Activated CD8-positive, alpha-beta memory T cell treated with anti-CD3 and anti-CD28 coated beads for 48 hours (primary cell): ENCODE measurements at places on chromosomes 12 and 14.

GRCh38 chr12:1083151-1083888 lies 92.3 kb downstream of the ERC1 start:
- no peak for DNase-seq

DNA sequence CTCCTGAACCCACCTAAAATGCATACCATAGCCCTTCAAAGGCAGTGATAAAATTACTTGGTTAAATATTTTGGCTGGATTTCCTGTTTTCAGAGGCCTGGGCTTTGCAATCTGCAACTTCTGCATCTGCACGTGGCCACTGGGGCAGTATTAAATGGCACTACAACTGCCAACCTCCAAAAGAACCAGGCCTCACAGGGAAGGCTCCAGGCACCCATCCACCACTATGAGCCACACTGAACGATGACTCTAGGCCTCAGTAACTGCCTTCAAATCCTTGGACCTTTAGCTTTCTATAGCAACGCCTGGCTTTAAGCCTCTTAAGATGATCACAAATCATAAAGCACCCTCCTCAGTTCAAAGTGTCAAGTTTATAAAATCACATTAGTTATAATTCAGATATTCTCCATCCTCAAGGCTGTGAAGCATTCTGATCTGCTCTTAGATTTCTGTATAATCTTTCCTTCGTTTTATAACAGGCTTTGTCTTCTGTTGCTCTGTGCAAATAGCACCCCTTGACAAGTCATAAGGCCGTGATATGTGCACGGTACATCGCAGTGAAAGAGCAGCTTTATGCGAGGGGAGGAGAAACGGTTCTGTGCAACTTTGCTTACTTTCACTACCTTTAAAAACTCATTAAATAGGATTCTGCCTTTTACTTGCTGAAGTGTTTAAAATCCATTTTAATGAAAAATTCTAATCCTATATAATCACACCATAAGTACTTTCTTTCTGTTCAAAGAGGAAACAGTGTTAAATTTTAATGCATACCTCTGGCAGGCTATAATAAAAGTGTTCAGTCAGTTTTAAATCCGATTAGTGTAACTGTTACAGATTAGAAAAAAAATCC lies 196.4 kb upstream of the G2E3 start:
- DNase-seq = no peak

- DNase-seq = no peak
These were observed 155.6 kb downstream of the DYRK2 start for GRCh38 chr12:67804168-67804567.

GRCh38 chr12:68455691-68456345 lies 123.7 kb upstream of the MDM1 start:
- no peak for DNase-seq

GRCh38 chr14:81165188-81165587 lies 55.6 kb downstream of the GTF2A1 start:
- no peak for DNase-seq

DNA sequence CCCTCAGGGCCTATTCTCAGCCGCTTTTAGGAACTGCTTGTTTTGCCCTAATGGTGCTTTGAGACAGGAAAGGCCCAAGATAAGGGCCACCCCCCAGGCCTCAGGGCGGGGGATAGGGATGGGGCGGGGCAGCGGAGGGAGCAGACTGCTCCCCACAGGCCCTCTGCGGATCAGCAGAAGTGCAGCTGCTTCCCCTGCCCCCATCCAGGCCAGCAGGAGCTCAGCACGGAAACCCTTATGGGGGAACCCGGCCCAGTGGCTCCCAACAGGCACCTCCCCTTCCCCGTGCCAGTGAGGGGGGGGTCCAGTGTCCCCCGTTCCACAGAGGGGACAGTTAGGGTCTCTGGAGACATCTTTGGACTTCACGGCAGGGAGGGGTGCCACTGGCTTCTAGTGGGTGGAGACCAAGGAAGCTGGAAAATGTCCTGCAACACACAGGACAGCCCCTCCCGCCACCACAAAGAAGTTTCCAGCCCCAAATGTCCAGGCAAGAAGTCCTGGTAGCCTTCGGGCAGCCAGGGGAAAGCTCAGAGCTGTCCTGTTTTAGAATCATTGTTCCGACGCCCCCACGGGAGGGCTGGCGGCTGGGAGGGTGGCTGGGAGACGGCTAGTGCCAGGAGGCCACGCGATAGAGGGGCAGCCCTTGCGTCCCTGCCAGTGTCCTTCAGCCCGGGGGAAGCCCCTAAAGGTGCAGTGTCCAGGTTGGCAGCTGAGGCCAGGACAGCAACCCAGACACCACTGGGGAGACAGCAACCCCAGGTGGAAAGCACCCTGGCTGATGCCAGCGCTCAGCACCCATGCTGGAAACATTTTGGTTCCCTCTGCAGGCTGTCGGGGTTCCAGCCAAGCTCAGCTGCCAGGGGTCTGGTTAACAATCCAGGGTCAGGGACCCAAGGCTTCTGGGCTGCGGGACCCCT lies 10.4 kb upstream of the GPR132 start:
- DNase-seq = no peak

DNA sequence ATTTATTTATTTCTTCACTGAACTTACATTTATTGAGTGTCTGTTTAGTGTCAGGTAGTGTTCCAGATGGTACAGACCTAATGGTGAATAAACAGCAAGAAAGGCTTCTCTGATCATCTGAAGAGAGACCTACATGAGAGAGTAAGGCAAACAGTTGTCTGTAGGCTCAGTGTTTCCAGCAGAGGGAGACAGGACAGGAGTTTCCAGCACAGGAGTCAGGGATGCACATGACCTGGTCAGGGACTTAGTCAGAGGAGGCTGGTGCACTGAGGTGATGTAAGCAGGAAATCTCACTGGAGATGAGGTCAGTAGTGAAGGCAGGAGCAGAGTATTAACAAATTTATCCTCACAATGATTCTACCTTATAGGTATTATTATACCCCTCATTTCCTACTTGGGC lies 233.2 kb downstream of the MDGA2 start:
- no peak for DNase-seq

- DNase-seq = no peak
These were observed 37.9 kb downstream of the GCN1 start for GRCh38 chr12:120156315-120157259.

GRCh38 chr14:34043627-34044372 lies 92.9 kb upstream of the EGLN3 start:
- peak; percentile 9 for DNase-seq

- DNase-seq = no peak
These were observed 41.2 kb downstream of the RAB21 start for GRCh38 chr12:71795901-71796300.
